NCI-H2171 treated with DMSO at 0.1 percent for 48 hours (cell line): ENCODE measurements at places on chromosomes 3 and 15.

DNA sequence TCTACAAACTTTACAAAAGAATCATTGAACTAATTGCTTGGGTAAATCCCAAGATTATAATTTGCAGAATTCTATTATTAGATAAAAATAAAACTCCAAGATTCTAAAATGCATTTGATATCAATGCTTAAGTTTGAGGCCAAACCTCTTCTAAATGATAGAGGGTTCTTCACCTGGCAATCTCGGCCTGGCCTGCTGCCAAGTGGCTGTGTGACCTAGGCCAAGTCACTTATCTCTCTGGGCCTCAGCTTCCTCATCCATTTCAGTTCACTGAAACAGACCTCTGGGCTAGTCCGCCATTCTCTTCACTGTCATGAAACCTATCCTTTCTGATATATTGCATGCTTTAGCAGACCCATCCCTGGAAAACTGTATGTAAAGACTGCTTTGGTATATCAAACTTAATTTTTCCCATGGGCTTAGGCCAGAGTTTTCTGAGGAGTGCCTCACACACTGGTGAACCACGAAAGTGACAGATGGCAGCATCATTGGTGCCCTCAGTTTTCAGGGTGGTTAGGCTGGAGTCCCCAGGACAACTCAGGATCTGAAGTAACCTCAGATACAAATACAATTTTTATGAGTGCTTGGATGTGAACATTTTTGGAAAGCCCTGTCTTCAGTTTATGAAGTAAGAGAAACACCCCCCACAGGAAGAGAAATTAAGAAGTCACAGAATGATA lies 21.8 kb downstream of the NUDT16 start:
- peak; percentile 22 for DNase-seq

GRCh38 chr15:67505675-67506572 lies 15.0 kb upstream of the C15orf61 start:
- DNase-seq = no peak

GRCh38 chr3:79015854-79016253 lies 751.9 kb downstream of the ROBO1 start:
- DNase-seq = no peak

DNA sequence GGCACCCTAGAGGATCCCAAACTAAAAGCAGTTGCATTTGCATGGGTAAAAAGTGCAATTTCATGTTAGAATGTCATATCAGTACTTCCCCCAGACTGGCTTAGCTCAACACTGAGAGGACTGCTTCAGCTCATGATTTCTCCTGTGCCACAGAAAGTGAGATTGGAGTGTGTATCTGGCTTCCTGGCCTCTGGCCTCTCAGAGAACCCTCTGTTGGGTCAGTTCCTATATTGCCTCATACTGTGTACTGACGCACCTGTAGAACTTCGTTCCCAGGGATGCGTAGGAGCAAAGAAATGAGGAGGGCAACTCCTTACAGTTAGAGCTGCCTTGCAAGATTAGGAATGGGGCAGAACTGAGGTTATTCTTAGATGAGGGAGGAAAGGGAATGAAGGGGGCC lies 340.8 kb downstream of the TIGIT start:
- no peak for DNase-seq

DNA sequence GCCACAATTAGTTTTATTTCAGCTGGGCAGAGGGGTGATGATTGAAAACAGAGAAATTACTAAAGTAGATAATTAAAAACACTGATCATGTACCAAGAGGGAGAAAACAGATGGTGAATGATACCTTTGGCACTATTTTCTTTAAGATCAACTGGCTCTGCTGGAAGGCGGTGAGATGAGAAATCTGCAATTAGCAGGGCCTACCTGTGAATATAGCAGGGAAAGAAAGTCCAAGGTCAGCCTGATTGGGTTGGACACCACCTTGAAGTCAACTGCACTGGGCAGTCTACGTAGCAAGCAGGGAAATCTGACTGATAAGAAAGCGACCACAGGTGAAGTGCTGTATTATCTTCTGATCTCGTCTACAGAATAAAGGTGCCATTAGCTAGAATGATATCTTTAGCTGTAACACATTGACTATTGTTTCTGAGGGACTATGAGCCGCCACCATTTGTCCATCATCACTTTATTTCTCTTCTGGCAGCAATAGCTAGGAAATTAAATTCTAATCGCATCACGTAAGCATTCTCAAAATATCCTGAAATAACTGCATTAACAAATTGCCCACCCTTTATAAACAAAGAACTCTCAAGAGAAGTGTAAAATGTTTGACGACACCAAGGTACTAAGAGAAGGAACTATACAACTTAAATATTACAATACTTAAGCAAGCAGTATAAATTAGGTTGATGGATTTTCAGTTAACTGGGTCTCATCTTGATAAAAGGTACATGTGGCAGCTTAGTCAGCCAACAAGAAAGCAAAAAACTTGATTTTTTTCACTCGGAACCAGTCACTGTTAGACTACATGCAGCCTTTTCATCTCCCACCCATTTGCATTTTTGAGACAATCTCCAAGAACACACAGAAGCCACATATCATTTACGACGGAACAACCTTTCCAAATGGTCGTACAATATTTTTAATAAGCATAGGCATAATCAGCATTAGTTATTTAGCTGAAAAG lies 1.3 kb downstream of the NEDD4 start:
- no peak for DNase-seq

GRCh38 chr3:125302932-125303331 lies 72.2 kb downstream of the ZNF148 start:
- no peak for DNase-seq

GRCh38 chr15:88648357-88649214 lies 9.8 kb downstream of the ISG20 start:
- DNase-seq = no peak

GRCh38 chr3:152255290-152255689 lies 13.4 kb upstream of the MBNL1 start:
- DNase-seq = no peak

GRCh38 chr3:20056725-20057611 lies 16.7 kb downstream of the KAT2B start:
- DNase-seq = no peak

- DNase-seq = no peak
These were observed 34.9 kb upstream of the ZNF385D start for GRCh38 chr3:21785765-21786437.

DNA sequence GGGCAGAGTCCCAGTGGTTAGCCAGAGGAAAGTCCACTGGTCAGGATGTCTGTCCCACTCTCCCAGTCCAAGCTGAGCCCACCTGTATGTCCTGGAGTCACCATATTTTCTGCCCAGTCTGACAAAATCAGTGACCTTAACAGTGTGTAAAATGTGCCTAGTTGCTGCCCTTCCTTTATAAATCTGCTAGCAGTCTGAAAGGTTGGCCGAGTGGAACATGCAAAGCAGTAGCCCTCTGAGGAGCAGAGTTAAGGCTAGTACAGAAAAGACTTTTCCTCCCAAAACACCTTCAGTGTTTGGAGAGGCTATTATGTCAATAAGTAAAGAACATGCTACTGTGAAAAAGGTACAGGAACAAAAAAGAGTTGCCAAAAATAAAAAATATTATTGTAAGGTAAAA lies 15.3 kb downstream of the TTC21A start:
- no peak for DNase-seq

- no peak for DNase-seq
These were observed 590.2 kb upstream of the TBL1XR1 start for GRCh38 chr3:177787279-177788041.

- DNase-seq = no peak
These were observed 47.1 kb upstream of the AKAP13 start for GRCh38 chr15:85333132-85333831.

DNA sequence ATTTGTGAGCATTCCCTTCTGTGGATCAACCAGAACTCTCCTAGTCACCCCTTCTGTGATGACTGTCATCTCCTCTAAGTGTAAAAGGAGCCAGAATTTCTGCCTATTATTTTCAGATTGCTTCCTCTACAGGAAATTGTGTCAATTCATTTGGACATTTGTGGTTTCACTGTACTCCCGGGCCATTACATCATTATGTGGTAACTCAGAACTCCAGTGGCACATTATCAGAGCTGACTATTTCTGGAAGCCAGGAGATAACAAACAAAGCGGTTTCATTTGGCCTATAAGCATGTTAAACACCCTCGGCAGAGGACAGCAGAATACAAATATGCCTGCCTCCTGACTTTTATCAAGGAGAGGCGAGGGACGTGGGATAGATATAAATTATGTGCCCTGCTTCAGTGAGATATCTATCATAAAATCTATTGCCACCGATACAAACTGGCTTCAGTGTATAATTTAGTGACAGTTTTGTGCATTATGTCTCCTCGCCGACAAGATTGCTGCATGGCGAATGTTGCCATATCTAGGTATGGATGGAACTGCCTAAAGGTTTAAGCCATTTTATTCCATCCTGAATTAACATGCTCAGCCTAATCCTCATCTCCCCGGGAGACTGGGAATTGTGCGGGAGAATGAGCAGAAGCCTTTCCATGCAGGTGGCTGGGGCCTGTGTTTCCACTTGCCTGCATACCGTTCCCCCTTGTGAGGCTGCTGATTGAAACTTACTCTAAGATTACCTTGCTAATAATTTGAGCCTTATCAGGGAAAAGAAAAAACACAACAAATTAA lies 193.4 kb upstream of the SEMA6D start:
- peak; percentile 26 for DNase-seq

DNA sequence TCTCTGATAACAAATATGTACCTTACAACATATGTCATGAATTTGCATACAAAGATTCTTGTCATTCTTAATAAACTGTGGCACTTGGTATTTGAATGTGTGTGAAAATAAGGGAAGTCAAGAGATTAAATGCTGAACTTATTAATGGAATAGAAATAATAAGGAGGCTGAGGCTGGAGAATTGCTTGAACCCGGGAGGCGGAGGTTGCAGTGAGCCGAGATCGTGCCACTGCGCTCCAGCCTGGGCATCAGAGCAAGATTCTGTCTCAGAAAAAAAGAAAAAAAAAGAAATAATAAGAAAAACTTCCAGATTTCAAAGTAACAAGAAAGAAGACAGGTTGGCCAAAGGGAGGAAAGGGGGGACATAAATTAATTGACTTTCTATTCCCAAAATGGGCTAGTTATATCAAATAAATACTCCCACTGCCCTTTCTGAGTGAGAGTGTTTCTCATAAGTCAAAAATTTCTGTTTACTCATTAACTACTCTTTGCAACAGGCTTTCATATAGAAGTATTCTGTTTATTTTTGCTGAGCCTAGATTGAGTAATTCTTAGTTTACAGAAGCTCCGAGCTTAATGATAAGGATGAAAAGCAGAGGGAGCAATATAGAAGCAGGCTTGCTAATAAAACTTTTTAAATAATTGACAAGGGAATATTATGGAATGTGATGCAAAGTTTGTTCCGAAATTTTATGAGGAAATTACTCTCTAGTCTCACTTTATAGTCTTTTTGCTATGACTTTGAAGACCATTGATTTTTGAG lies 25.6 kb downstream of the KNG1 start:
- no peak for DNase-seq

DNA sequence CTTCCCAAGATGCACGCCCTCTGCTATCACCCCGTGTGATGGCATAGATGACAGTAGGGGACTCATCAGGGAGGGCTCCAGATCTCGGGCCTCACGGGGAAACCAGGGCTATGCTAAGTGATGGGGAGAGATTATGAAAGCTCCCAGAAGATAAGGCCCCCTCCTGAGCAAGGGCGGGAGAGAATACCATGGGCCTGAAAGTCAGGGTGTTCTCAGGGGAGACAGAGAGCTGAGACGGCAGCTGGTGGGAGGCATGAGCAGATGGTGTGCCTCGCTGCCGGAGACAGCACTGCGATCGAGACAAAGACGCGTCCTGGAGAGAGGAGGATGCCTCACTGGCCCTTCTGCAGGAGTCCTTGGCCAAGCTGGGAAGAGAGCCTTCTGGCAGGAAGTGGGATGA lies 106.5 kb upstream of the ADPGK start:
- peak; percentile 100 for DNase-seq
